ENCODE measurements at places on chromosomes 13 and 19.

DNA sequence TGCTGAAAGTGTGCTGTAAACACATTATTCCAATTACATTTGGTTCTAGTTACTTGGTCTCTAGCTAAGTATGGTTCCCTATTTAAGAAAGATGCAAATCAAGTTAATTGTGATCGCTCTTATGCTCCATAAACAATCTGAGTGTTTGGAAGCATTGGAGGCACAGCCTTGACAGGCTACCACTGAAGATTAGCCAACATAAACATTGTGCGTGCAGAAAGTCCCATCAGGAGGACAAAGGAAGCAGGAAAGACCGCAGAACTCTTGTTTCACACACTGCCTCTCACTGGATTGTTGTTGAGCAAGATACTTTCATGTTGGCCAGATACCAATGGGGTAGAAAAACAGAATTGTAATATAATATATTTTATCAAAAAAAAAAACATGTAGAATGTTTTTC is 814.4 kb downstream of the EFNB2 start:
- DNase-seq: no peak

- no peak for DNase-seq
These were observed 5.8 kb upstream of the FLT3LG start for GRCh38 chr19:49468199-49468598.

GRCh38 chr19:57747472-57747807 is 825 bp downstream of the ZNF776 start:
- no peak for DNase-seq

GRCh38 chr19:13729859-13730258 is 34.5 kb upstream of the MRI1 start:
- DNase-seq: no peak

DNA sequence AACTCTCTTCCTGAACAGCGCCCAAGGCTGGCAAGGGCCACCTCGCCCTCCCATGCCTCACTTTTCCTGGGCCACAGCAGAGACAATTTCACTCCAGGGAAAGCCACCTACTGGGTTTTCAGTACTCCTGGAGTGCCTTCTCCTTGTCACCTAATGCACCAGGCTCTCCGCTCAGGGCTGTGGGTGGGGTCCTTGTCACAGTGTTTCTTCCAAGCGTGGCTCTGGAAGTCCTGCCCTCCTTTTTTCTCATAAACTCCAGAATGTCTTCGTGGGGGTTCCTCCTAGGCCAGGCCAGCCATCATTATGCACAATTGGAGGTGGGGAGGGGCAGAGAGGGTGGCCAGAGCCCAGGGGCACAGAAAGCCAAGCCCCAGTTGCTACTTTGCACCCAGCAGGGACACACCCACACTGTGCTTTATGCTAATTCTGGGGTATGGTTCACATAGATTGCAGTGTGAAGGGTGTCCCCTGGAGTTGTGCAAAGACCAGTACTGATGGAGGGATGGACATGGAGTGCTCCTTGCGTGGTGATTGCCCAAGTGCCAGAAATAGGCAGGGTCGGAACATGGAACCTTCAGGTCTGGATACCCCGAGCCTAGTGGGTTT is 78.8 kb downstream of the CHST8 start:
- no peak for DNase-seq

DNA sequence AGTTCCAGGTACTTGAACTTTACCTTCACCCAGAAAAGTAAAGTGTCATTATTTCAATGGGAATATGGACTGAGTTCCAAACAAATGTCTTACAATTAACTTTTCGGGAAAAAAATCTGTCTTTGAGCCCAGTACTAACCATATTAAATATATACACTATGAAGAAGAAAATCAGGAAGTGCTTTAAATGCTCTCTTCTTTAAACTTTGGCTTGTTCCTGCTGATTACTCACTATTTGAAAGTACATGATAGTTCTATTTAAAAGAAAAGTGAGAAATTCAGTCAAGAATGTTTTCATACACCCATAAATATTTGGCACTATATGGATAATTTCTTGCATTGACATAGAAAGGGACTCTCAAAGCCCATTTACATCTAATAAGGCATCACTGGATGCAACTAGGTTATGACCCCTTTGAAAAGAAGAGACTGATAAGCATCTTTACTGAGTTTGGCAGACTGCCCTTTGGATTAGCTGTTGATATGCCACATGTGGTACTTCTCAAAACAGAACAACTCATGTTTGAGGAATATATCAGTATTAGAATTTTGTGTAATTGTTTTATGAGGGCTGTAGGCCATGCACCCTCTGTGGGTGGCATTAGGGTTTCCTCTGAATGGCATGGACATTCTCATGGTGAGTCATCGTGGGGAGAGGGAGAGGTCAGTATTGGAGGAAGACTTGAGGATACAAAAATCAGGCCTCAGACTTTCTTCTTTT is 25.0 kb upstream of the VWA8 start:
- no peak for DNase-seq

GRCh38 chr19:1251330-1252220 is 3.2 kb downstream of the MIDN start:
- peak; percentile 69 for DNase-seq

GRCh38 chr19:3263866-3264265 is 39.4 kb downstream of the CELF5 start:
- DNase-seq: no peak

DNA sequence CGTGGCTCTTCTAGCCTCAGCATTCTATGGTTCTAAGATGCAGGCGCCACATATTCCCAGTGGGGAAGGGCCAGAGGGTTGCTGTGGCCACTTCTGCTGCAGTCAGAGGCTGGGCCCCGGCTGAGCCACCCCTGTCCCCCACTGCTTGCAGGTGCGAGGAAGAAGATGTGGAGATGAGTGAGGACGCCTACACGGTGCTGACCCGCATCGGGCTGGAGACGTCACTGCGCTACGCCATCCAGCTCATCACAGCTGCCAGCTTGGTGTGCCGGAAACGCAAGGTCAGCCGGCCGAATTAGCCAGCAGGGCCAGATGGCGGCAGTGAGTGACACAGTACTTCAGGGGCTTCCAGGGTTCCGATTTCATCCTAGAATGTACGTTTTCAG is 2.0 kb downstream of the LHB start:
- DNase-seq: no peak

DNA sequence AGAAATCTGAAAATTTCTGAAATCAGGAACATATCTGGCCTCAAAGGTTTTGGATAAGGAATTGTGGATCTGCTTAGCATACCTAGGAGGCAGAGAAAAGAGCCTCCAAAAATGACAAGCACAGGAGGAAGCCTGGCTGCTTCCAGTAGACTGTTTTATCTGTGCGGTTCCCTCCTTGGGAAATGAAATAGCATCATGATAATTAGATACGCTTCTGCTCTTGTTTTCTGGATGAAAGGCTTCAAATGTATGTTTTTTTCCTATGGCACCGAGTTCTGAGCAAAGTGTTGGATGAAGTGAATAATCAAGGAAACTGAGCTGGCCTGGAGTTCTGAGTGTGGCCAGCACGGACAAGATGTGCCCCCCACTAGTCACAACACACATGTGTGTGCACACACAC is 19.8 kb upstream of the GPR12 start:
- DNase-seq: no peak

- DNase-seq: no peak
These were observed 30.4 kb upstream of the SPACA7 start for GRCh38 chr13:112345826-112346172.

DNA sequence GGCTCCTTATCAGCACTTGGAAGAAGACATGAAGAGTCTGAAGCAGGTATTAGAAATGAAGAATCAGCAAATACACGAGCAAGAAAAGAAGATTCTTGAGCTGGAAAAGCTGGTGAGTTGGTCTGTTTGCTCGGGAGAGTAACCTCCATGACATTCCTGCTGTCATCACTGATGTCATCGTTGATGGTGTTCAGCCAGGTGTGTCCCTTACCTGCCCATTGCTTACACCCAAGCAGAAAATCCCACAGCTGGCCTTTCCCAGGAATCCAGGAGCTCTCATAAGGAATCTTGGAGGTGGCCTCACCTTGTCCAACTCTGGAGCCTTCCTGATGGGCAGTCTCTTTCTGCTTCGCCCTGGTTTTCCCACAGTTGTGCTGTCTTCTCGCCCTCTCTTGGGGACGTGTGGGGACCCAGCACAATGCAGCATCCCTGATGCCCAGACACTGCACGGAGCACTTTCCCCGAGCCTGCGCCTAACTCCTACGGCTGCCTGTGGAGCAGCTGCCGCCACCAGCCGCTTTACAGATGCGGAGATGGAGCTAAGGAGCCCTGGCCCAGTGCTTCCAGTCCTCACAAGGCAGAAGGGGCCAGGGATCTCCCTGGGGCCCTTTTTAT is 97.0 kb downstream of the SLC7A1 start:
- DNase-seq: no peak

- DNase-seq: peak; percentile 60
These were observed 34.4 kb downstream of the DNAJC15 start for GRCh38 chr13:43057653-43058317.

DNA sequence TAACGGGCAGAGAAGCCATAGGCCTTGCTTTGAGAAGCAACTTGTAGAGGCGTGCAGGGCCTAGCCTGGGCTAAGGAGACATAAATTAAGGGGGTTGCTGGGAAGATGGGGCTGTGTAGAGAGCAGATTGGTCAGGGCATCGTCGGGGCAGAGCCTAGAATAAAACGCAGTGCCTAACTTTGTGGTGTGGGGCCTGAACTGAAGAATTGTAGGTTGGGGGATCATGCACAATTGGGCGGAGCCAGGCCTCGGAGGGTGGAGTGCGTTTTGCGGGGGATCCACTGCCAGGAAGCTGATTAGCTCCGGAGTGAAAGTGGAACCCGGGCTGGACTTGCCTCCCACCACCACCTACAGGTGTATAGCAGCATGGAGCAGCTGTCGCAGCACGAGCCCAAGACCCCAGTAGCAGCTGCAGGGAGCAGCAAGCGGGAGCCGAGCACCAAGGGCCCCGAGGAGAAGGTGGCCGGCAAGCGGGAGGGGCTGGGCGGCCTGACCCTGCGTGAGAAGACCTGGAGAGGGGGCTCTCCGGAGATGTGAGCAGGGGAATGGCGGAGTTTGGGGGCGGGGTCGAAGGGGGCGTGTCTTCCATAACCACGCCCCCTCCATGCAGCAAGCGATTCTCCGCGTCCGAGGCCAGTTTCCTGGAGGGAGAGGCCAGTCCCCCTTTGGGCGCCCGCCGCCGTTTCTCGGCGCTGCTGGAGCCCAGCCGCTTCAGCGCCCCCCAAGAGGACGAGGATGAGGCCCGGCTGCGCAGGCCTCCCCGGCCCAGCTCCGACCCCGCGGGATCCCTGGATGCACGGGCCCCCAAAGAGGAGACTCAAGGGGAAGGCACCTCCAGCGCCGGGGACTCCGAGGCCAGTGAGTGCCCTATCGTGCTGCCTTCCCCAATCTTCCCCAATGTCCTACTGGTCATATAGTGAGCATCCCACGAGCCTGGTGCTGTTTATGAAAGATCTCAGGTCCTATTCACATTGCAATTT is 13.8 kb downstream of the DNASE2 start:
- DNase-seq: peak; percentile 62

GRCh38 chr13:98686270-98686669 is 66.2 kb downstream of the SLC15A1 start:
- no peak for DNase-seq

- no peak for DNase-seq
These were observed 19.4 kb upstream of the MKNK2 start for GRCh38 chr19:2070436-2070827.

GRCh38 chr19:35432911-35433310 is 15.1 kb upstream of the FFAR2 start:
- DNase-seq: no peak

GRCh38 chr13:113489549-113490495 is 689 bp downstream of the DCUN1D2 start:
- peak; percentile 21 for DNase-seq

- DNase-seq: no peak
These were observed 6.6 kb downstream of the FFAR2 start for GRCh38 chr19:35454663-35455062.

- no peak for DNase-seq
These were observed 129.4 kb downstream of the PCDH20 start for GRCh38 chr13:61286148-61286745.

- DNase-seq: no peak
These were observed 44.6 kb downstream of the GJA3 start for GRCh38 chr13:20116213-20116612.

DNA sequence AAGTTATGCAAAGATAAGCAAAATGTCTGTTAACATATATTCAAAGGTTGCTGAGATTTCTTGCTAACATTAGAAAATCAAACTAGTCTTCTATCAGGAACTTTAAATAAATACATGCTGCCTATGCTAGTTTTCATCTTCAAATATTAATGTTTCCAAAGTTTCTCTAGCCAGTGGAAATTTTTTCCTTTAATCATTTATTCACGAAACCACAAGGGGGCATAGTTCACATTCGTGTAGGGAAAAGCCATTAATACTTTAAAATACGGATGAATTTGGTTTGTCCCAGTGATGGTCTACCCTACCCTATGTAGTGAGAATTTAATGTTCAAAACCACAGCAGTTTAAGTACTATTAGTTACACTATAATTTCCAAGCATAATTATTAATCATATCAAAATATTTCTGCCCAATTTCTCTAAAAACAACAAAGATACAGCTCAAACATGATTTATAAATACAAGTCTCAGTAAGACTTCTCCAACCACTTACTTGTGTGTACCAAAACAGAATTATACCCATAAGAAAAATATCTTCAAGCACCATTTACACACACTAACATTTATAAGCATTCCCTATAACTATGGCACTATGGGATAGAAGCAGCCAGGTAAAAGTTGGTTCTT is 16.2 kb downstream of the NUFIP1 start:
- peak; percentile 28 for DNase-seq

DNA sequence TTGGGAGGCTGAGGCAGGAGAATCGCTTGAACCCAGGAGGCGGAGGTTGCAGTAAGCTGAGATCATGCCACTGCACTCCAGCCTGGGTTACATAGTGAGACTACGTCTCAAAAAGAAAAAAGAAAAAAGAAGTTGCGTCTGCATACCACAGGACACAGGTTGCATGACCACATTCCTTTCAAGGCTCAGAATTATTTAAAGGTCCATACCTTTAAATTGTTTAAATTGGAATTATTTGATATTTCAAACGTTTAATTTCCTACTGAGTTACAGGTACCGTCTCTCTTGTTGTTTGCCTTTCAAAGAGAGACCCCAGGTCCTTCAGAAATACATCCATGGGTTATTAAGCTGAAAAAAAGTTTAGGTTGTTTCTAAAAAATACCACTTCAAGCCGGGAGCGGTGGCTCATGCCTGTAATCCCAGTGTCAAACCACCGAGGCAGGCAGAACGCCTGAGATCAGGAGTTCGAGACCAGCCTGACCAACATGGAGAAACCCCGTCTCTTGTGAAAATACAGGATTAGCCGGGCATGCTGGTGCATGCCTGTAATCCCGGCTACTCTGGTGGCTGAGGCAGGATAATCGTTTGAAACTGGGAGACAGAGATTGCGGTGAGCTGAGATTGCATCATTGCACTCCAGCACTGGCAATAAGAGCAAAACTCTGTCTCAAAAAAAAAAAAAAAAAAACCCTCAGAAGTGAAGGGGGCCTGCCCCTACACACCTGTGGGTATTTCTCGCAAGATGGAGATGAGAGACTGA is 18.6 kb downstream of the ZNF816 start:
- DNase-seq: no peak

- no peak for DNase-seq
These were observed 106.0 kb downstream of the USP12 start for GRCh38 chr13:27065582-27065981.

All from CD4-positive, alpha-beta T cell treated with Interleukin-21 for 1 hour (primary cell).